RPMI8226 (cell line): ENCODE measurements at places on chromosomes 2 and 18.
A peak's percentile ranks its signal among the peaks of the same experiment; 100 is the strongest.

- DNase-seq, result no peak
These were observed 78.7 kb downstream of the GRB14 start for GRCh38 chr2:164542581-164543021.

DNA sequence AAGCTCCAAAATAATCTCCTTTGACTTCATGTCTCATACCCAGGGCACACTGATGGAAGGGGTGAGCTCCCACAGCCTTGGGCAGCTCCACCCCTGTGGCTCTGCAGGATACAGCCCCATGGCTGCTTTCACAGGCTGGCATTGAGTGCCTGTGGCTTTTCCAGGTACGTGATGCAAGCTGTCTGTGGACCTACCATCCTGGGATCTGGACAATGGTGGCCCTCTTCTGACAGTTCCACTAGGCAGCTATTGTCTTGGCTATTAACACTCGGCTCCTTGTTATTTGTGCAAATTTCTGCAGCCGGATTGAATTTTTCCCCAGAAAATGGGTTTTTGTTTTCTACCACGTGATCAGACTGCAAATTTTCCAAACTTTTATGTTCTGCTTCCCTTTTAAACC, 634.2 kb downstream of the TSN start:
- no peak for DNase-seq

GRCh38 chr2:239677453-239678185, 276.8 kb upstream of the HDAC4 start:
- DNase-seq, result no peak

DNA sequence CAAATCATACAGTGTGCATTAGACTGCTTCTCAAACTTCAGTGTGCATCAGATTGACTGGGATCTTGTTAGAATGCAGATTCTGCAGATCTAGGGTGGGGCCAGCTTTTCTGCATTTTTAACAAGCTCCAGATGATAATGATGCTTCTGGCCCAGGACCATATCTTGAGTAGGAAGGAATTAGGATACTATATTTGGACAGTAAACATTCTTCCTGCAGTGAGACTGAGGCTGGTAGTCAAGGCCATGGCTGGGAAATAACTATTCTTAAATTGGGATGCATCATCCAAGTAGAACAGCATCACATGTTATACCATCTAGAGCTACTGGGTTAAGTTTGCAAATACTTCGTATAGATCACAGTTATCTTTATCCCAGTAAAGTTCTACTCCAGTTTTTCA, 28.4 kb upstream of the ARMC9 start:
- DNase-seq, result no peak

GRCh38 chr2:8541636-8542035, 140.2 kb upstream of the ID2 start:
- no peak for DNase-seq

DNA sequence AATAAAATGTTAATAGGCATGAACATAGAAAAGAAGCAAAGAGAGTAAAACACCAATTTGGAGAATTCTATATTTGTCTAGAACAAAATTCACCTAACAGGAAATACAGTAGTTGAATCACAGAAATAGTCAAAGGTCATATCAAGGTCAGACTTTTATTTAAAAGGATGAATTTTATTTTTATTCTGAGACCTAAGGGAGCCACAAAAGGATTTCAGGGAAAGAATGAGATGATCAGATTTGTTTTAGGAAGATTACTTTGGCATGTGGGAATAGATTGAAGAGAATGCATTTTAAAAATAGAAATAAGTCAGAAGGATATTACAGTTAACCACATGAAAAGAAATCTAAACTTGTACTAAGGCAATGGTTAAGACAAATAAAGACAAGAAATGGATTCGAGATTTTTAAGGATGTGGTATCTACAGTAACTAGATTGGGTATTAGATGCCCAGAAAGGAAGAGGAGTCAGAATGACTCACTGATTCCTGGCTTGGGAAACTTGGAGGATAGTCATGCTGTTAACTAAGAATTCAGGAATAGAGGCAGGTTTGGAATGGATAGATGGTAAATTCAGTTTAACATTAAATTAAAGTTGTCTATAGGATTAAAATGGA, 56.0 kb downstream of the METTL4 start:
- no peak for DNase-seq

DNA sequence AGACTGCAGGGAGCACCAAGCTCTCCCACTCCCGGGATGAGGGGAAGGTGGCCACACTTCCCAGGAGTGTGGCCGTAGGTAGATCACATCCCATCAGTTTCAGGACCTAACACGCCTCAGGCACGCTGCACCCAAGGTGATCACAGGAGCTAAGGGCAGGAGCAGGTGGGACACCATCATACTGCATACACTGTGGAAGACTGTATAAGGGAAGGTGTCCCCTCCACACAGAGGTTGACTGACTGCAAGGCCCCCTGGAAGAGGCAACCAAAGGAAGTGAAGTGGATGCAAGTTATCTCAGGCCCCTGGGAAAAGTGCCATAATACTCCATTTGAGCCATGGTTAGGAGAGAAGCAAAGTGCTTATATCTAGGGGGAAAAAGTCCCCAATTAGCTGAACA, 351.9 kb upstream of the SMIM21 start:
- DNase-seq, result no peak

DNA sequence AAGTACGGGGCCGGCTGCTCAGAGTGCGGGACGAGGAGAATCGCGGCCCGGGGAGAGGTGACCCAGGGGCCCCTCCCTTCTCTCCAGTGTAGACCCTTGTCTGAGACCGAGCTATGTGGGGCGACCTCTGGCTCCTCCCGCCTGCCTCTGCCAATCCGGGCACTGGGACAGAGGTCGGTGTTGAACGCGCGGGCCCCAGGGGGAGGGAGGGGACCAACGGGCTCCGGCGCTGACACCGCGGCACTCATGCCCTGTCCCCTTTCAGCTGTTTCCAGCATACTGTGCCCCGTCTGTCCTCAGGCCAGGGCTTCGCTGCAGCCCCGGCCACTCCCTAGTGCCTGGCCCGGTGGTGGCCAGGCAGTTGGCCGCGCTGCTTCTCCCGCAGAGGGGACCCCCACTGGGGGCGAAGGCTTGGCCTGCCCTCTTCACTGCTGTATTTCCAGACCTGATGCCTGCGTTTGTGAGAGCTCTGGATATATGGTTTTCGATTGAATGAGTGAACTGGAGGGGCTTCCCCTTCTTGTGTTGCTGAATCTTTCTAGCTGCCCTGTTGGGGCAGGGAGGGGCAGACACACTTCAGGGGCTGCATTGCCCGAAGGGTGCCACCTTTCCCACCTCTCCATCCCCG, 809 bp downstream of the DBI start:
- DNase-seq, result peak; percentile 55
